ENCODE measurements at places on chromosomes 5 and 9. TPM values are rescaled to one million over a fixed set of nuclear protein-coding genes. Genes with fewer than 3 reads are reported as not detected.
A peak's percentile ranks its signal among the peaks of the same experiment; 100 is the strongest.

LHX3 gene
- not detected for total RNA-seq

GRAMD2B gene
- 12.8 TPM for total RNA-seq

DNA sequence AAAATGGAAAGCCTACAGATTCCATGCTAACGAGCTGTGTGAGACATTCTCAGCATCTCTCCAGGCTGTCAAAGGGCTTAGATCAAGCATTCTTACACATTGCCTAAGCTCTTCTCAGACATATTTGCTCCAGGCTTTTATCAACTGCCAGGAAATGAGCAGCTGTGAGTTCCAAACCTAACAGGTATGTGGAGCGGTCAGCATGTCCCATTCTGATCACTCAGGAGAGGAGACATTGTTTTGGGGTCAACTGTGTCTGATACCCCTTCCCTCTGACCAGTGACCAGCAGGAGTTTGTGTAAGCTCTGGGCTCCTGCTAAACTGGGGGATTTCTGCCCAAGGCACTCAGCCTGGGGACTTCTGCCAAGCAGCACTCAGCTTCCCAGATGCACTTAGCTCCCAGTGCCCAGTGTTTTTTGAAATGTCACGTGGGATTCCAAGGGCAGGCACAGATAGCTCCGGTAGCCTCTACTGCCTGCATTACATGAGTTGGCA, 229.1 kb downstream of the SEC61B start:
- DNase-seq: no peak

GRCh38 chr5:139904816-139905661, 109.4 kb downstream of the PSD2 start:
- no peak for DNase-seq

DNA sequence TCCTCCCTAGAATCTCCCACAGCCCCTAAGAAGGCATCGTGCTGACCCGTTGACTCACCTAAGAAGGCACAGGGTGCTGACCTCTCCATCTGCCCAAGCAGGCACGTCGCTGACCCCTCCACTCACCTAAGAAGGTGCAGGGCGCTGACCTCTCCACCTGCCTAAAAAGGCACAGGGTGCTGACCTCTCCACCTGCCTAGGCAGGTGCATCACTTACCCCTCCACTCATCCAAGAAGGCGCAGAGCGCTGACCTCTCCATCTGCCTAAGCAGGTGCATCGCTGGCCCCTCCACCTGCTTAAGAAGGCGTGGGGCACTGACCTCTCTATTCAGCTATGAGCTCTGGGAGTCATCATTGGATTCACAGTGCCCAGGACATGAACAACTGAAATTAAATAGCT, 54.4 kb upstream of the FCN1 start:
- no peak for DNase-seq

- DNase-seq: no peak
Measured at GRCh38 chr5:68680366-68680765, 413.4 kb upstream of the SLC30A5 start.

MCIDAS gene
- total RNA-seq: not detected

GRCh38 chr5:58046371-58046770, 413.5 kb downstream of the PLK2 start:
- DNase-seq: no peak

PCDHGA8 gene
- 0.64 TPM for total RNA-seq

SLC45A2 gene
- under 0.01 TPM for total RNA-seq

DNA sequence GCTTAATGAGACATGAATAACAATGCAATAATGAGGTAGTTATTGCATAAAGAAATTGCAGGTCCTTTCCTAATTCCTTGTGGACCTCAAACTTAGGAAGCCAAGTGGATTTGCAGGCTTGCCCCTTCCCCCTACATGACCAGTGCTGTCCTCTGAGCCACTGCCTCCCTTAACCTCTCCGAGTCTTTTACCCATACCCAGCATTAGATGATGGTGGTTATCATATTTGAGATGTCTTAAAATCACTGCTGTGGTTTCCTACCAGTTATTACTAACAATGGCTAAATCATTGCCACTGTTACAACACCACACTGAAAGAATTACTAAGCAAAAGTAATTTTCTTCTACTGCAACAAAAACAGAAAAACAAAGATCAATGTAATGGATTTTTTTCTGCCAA, 170.8 kb downstream of the EDIL3 start:
- DNase-seq: no peak

- DNase-seq: no peak
Measured at GRCh38 chr9:87307848-87308247, 189.8 kb upstream of the DAPK1 start.

DNA sequence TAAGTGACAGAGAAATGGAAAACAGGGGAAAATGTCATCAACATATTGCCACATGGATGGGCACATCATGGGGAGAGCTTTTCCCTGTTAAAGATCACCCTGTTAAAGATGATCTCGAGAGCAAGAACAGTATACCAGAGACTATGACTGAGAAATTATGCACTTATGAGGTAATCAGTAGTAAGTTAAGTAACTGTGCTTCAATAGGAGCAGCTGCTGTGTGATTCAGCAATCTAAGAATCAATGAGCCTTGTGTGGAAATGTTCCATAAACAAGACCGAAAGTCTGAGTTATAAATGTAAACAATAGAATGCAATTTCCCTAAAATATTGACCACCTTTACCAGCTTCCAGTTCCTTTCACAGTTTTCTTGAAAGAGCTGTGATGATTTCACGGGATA, 582.3 kb downstream of the CAAP1 start:
- no peak for DNase-seq

SGCD gene
- 0.64 TPM for total RNA-seq

GRCh38 chr5:112012104-112012503, 255.1 kb upstream of the NREP start:
- DNase-seq: no peak

- DNase-seq: no peak
Measured at GRCh38 chr9:28653216-28653615, 1079.9 kb upstream of the C9orf72 start.

TESK1 gene
- 3.1 TPM for total RNA-seq

DNA sequence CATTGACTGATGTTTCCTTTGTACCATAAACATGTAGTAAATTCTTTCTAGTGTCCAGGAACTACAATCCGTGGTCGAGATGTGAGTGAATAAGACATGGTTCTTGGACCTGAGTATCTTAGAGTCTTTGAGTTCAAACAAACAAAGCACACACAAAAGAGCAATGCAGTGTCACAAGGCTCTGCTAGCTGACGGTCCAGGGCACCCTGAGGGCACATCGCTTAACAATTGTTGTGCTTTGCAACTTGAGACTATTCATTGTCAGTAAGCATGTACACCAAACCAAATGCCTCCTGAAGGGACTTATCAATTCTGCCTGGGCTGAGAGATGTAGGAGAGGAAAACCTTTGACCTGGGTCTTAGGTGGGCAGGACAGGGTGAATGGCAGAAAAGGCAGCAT, 84.8 kb downstream of the CAMK4 start:
- no peak for DNase-seq

GRCh38 chr9:35510754-35511428, 21.0 kb downstream of the RUSC2 start:
- peak; percentile 65 for DNase-seq

GRCh38 chr9:124805186-124805585, 28.3 kb downstream of the OLFML2A start:
- DNase-seq: no peak

RASGRF2 gene
- 19.8 TPM for total RNA-seq

DNA sequence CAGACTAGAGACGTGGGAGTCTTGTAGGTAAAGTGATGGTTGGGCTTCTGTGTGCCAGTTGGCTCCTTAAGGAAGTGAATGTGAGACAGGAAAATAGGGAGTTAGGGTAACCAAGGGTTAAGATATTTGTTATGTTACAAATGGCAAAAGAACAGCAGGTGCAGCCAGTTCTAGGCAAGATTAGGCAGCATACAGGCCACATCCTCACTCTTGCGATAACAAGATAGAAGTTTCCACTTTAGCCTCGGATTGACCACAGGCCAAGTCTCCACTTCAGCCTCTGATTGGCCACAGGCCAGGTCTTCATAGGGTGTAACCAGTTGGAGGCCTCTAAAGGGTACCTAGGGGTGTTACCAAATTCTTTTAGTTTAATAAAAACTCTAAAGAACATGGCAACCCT, 54.6 kb upstream of the ABCA1 start:
- DNase-seq: no peak

DNA sequence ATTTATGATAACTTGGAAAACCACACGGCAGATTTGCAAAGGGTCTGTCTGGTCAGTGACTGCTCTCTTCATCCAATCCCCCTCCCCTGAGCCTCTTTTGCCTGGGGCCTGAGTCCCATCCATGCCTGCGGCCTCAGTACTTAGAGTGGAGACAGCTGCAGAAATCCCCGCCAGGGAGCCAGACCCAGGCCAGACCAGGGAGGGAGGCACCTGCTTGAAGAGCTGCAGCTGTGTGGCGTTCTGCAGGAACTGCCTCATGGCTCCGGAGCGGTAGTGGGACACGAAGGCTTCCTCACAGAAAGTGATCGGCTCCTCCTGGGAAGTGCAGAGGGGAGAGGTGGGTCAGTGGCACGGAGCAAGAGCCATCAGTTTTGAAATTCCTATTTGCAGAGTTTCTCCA, 101.6 kb downstream of the CRB2 start:
- no peak for DNase-seq

BAAT gene
- total RNA-seq: not detected

C9 gene
- total RNA-seq: under 0.01 TPM

GRCh38 chr9:126671381-126671831, 57.7 kb downstream of the LMX1B start:
- DNase-seq: no peak

- DNase-seq: no peak
Measured at GRCh38 chr5:150614661-150615060, 25.8 kb upstream of the SYNPO start.

DNA sequence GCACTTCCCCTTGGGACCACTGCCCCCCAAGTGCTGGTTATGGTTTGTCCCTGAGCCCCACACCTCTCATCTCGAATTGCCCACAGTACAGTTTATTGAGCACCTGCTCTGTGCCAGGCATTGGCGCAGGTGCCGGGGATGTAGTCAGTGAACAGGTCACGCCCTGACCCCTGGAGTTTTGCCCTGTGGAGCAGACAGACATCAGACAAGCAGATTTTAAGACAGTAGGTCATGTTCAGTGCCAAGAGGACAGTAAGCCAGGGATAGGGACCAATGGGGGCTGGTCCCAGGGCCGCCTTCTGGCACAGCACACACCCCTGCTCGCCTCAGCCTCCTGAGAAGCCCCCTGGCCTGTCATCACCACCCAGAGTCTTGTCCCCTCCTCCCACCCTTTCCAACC, 21.9 kb downstream of the ROPN1L start:
- no peak for DNase-seq

GRCh38 chr9:34572628-34573027, 16.9 kb downstream of the CNTFR start:
- DNase-seq: no peak

PPP1R26 gene
- 11.3 TPM for total RNA-seq

- no peak for DNase-seq
Measured at GRCh38 chr9:78533500-78533899, 236.6 kb downstream of the PSAT1 start.

GRCh38 chr9:93531374-93531773, 45.0 kb upstream of the PHF2 start:
- no peak for DNase-seq

MYO10 gene
- total RNA-seq: 76.5 TPM

SUSD3 gene
- not detected for total RNA-seq

- DNase-seq: no peak
Measured at GRCh38 chr9:35374436-35374835, 115.5 kb upstream of the RUSC2 start.

TLX3 gene
- total RNA-seq: not detected

OTULINL gene
- total RNA-seq: 0.26 TPM

CACNA1B gene
- under 0.01 TPM for total RNA-seq

LCN2 gene
- not detected for total RNA-seq

GRCh38 chr5:59535561-59535960, 358.0 kb downstream of the PDE4D start:
- DNase-seq: no peak

- no peak for DNase-seq
Measured at GRCh38 chr5:147648597-147648996, 133.9 kb downstream of the JAKMIP2 start.

HBEGF gene
- 12.1 TPM for total RNA-seq

GRCh38 chr9:112586599-112587155, 100.0 kb downstream of the KIAA1958 start:
- no peak for DNase-seq

DNA sequence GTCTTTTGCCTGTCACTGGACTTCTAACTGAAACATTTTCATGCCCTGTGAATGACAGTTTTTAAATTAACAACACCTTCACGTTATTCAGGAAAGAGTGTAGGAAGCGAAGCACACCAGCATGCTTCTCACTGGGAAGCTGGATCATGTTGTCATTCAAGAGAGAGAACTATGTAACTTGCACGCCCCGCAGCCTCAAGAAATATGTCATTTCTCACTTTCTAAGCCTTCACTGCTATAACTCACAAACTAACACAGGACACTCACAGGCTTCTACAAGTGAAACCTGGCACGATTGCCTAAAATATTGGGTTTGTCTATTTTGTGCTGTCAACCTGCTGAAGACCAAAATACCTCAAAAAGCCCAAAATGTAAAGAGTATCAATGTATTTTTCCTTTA, 466.3 kb downstream of the EFNA5 start:
- DNase-seq: no peak

ASPN gene
- not detected for total RNA-seq

DNA sequence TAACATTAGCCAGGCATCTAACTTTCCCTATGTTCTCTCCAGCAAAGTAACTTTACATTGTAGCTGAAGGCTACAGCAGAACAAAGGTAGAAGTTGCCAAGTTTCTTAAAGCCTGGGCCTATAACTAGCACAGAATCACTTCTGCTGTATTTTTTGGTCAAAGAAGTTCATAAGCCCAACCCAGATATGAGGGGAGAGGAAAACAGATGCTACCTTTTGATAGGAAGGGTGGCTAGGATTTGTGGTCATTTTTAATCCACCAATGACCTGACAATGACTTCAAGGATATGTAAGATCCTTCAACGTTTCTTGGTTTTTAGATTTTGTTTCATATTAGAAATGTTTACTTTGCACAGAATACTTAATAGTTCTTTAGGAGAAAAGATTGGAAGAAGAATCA, 64.2 kb upstream of the RANBP3L start:
- no peak for DNase-seq

DNA sequence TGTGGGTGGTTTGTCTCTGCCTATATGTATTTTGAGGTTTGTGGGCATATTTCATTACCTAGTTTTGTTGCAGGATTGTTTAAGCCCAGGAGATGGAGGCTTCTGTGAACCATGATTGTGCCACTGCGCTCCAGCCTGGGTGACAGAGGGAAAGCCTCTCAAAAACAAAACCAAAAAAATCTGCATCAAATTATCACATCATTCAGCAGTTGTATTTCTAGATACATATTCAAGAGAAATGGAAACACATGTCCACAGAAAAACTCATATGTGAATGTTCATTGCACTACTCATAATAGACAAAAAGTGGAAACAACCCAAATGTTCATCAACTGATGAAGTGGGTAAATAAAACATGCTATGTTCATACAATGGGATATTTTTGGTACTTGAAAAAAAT, 29.9 kb downstream of the HSPA4 start:
- DNase-seq: no peak

GRCh38 chr5:14557203-14557770, 24.3 kb upstream of the OTULINL start:
- no peak for DNase-seq

All from dermis microvascular lymphatic vessel endothelial cell (primary cell).